CD4-positive, alpha-beta memory T cell (primary cell): ENCODE measurements at places on chromosomes 6 and 20. TPM values are rescaled to one million over a fixed set of nuclear protein-coding genes. Genes with fewer than 3 reads are reported as not detected.

Gene RSPH9
- 1.3 TPM for polyA plus RNA-seq

Gene SSTR4
- not detected for polyA plus RNA-seq

Gene HSF2
- polyA plus RNA-seq = 20.7 TPM

Gene KCNQ5
- 1.0 TPM for polyA plus RNA-seq

Gene KHDC1L
- not detected for polyA plus RNA-seq

Gene TRIM10
- polyA plus RNA-seq = not detected

Gene SLC4A11
- not detected for polyA plus RNA-seq

Gene ZNF831
- polyA plus RNA-seq = 12.1 TPM

Gene SLC22A2
- not detected for polyA plus RNA-seq

Gene RCAN2
- 0.21 TPM for polyA plus RNA-seq

Gene SYNDIG1
- polyA plus RNA-seq = not detected

Gene PLA2G7
- polyA plus RNA-seq = not detected

Gene HMGCLL1
- not detected for polyA plus RNA-seq

Gene C20orf141
- not detected for polyA plus RNA-seq

Gene ANKRD66
- not detected for polyA plus RNA-seq

Gene ANGPT4
- not detected for polyA plus RNA-seq

Gene HLA-DQA1
- 4.7 TPM for polyA plus RNA-seq

Gene HMGN4
- 305 TPM for polyA plus RNA-seq

Gene PRSS16
- polyA plus RNA-seq = 3.3 TPM

Gene C20orf204
- 0.22 TPM for polyA plus RNA-seq

Gene SLPI
- polyA plus RNA-seq = not detected

Gene IL20RA
- polyA plus RNA-seq = not detected

Gene CGA
- not detected for polyA plus RNA-seq

Gene RIOK1
- 19.1 TPM for polyA plus RNA-seq

Gene THEMIS
- polyA plus RNA-seq = 112 TPM

Gene GLP1R
- polyA plus RNA-seq = not detected

Gene IPCEF1
- 67.7 TPM for polyA plus RNA-seq

Gene PACSIN1
- polyA plus RNA-seq = 0.92 TPM
